Astrocyte (in vitro differentiated cells and primary cell): ENCODE measurements at places on chromosomes 2 and 18. TPM values are rescaled to one million over a fixed set of nuclear protein-coding genes. Genes with fewer than 3 reads are reported as not detected.

Gene CPLX4
- not detected in 2 replicates for total RNA-seq

Gene IKZF2
- total RNA-seq, result 9.9 and 15.5 TPM in 2 replicates

GRCh38 chr2:142754182-142754581, 123.3 kb upstream of the KYNU start:
- no peaks in the 10 kb centered on the region for H3K36me3 ChIP-seq
- no peaks in the 10 kb centered on the region for H3K27me3 ChIP-seq
- no peak for DNase-seq
- H3K4me1 ChIP-seq, result no peaks in the 10 kb centered on the region

GRCh38 chr18:23085066-23085465, 50.2 kb upstream of the CABLES1 start:
- H3K4me1 ChIP-seq, result no peaks in the 10 kb centered on the region
- no peak overlapping the region for H3K27ac ChIP-seq
- no peaks in the 10 kb centered on the region for H3K36me3 ChIP-seq
- no peak overlapping the region for H3K4me3 ChIP-seq
